ENCODE measurements at places on chromosomes 1 and 21.
A peak's percentile ranks its signal among the peaks of the same experiment; 100 is the strongest.

- DNase-seq: peak; percentile 71
Observed at GRCh38 chr1:179867493-179868330, 9.9 kb downstream of the TOR1AIP2 start.

- no peak for DNase-seq
Observed at GRCh38 chr1:37360011-37360410, 114.4 kb upstream of the ZC3H12A start.

GRCh38 chr1:246083416-246083815 is 423.7 kb downstream of the SMYD3 start:
- DNase-seq: no peak

- peak; percentile 59 for DNase-seq
Observed at GRCh38 chr21:17818186-17819113, 706 bp downstream of the C21orf91 start.

DNA sequence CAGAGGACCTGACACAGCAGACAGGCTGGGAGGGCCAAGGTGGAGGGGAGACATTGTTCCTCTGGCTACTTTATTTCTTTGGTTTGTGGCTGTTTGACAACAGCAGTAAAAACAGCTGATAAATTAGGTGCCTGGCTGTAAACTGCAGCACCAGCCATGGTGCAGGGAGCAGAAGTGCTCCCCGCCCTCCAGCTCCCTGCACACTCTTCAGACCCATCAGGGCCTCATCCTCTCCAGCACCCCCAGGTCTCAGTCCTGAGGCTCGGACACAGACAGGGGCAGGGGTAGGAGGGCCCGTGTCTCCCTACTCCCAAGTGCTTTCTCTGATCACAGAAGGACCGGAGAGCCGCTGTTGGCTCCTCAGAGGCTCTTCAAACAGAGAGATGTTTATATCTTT is 17.7 kb upstream of the LRRN2 start:
- DNase-seq: no peak

GRCh38 chr1:61117283-61117682 is 34.9 kb downstream of the NFIA start:
- DNase-seq: no peak

DNA sequence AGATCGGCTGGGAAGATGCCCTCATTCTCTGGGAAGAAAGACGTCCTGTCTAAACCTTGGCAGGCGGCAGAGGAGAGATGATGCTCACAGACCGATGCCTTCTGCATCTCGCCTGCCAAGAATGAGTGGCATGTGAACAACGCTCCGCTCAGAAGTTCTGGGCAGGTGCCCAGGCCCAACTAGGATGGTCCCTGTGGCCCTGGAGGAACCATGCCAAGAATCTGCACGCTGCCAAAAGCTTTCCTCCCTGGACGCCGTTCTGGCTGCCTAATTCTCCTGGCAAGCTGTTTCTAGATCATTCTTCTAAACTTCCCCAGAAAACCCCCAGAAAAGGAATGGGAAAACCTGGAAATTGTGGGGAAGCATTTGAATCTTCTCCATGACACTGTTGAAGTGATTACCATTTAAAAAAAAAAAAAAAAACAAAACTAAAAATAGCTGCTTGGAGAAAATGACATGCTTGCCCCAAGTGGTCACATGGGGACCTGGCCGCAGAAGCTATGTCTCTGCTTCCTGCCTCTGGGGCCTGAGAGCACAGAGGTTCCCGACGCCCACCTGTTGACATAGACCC is 440.9 kb downstream of the PRDM2 start:
- no peak for DNase-seq

DNA sequence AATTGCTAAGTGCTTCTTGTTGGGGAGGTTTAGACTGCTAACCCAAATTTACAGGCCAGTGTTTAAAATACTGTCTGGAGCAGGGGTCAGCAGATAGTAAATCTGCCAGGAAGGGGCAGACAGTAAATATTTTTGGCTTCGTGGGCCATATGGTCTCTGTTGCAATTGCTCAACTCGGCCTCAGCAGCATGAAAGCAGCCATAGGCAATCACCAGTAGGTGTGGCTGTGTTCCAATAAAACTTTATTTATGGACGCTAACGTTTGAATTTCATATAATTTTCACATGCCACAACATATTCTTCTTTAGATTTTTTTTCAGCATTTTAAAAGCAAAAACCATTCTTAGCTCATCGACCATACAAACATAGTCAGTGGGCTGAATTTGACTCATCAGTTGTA is 172.7 kb downstream of the BRINP2 start:
- no peak for DNase-seq

GRCh38 chr1:246558041-246558440 is 8.0 kb downstream of the TFB2M start:
- DNase-seq: no peak

DNA sequence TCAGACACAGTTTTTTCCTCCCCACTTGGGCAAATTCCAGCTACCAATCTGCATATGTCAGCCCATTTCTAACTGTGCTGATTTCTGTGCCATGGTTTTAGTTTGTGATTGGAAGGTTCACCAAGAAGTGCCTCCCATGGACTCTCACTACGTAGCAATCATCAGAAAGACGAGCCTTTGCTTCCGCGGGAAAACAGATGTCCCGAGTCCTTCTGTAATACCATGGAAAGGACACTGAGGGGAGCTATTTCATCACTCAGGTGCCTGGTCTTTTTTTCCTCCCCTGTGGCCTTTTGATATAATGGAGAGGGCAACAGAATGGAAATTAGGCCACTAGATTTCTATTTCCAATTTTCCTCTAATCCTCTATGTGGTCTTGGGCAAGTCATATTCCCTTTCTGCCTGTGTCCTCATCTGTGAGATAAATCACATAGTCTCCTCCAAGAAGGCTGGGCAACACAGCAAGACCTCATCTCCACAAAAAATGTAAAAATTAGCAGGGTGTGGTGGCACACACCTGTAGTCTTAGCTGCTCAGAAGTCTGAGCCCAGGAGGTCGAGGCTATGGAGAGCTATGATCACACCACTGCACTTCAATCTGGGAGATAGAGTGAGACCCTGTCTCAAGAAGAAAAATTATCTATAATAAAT is 24.8 kb downstream of the LEMD1 start:
- DNase-seq: peak; percentile 43

DNA sequence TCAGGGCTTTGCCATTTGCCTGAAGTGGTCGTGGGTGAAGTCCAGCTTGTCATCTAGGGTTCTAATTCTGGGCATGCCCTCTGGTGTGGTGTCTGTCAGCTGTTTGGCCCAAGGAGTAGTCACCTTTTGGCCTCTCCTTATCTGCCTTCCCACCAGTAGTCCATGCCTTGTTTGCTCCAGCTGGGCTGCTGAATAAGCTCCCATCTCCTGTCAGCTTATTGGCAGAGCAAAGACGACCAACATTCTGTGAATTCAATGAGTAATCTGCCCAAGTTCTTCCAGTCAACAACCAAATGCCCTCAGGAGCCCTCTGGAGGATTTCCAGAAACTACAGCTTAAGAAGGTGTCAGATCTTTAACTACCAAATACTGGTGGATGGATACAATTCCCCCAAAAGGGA is 7.0 kb downstream of the BCAN start:
- no peak for DNase-seq

DNA sequence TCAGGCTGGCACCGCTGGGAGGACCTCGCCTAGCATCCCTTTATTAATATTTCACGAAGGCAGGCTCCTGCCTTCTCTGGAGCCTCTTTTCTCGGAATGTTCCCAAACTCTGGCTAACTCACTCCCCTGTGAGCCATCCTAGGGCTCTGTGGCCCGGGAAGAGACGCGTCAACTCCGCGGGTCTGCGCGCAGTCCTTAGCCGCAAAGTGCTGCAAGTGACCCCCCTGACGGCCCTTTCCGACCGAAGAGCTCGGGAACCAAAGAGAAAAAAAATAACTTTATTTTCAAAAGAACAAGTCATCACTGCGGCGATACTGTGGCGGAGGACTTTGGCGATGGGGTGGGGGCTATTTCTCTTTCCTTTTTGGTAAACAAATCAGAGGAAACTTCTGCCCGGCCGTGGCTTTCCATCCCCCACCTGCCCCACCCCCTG is 14.6 kb downstream of the NR5A2 start:
- DNase-seq: no peak

GRCh38 chr21:27590271-27590670 is 623.4 kb upstream of the ADAMTS5 start:
- no peak for DNase-seq

All from activated naive CD4-positive, alpha-beta T cell treated with anti-CD3 and anti-CD28 coated beads for 36 hours (primary cell).